Activated CD4-positive, alpha-beta T cell treated with anti-CD3 and anti-CD28 coated beads, Interleukin-2, amount 50 U/mL, for 24 hours (primary cell): ENCODE measurements at places on chromosomes 12 and 14.
A peak's percentile ranks its signal among the peaks of the same experiment; 100 is the strongest.

DNA sequence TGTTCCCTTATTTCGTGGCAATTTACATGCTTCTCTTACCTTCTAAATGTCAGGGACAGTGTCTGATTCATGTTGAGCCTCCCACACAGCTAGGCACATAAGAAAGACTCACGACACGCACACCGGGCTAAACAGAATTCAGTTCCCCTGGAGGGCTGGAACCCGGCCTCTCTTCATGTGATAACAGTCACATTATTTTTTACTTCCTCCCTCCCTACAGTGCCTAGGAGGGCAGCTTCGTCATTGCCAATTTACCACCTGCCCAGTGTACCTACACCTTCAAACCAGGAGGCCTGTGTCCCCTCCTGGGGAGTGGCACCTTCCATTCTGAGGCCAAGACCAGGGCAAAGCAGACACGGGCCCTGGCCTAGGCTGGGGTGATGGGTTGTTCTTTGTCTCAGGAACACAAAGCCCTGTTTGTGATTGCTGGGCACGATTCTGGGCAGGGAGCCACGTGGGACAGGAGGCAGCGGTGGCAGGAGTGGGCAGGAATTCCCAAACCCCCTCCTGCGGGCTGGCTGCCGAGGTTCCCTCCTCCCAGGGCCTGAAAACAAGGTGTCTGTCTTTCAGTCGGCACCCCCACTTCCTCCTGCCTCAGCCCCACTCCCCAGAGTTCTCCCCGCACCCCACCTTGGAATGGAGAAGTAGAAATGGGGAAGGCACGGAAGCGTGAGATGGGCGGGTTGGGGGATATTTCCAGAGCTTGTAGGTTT is 6.8 kb upstream of the RASAL1 start:
- no peak for DNase-seq

DNA sequence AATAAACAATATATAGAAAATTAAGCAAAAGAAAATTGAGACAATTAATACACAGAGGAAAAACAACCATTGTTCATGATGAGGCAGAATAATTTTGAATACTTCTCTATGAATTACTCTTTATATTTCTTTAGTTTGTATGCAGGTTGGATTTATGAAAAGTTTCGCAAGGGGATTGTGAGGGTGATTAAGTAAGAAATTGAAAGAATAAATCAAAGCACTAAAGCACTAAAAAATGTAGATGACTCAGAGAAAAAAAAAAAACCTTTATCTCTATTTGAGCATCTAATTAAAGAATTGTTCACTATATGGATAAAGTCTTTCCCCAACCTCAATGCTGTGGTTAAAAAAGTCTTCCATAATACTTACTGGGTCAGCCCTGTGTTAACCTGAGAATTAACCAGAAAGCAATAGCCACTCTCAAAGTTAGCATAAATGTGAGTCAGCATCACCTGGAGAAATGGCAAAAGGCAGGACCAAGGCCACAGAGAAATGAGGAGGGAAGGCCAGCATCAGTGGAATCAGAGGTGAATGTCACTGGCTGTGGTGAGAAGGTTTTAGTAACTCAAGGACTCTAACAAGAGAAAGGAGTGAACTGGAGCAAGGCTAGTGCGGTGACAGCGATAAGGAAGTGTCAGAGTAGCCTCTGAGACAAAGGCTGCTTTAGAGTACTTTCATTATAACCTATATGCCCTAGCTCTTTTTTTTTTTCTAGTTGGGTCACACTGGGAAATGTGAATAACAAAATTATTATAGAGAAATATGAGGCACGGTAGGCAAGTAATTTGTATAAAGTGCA is 310.4 kb downstream of the KCNC2 start:
- DNase-seq: no peak

DNA sequence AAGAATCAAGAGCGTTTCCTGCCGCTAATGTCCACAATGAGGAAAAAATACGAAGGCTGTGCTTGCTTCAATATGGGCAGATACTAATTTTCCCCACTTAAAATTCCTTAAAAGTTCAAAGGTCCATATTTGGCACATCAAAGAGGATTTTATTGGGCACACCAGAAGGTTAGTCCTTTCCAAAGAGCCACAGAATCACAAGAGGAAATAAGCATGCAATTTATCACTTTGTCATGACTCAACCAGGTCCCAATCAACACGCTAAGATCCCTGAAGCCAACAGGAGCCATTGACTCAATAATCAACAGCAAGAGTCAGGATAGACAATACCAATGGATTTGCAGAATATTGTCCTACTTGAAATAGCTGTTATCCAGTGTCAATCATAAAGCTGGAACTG is 80.6 kb downstream of the MAP1LC3B2 start:
- no peak for DNase-seq

- DNase-seq: no peak
Measured at GRCh38 chr14:88986146-88986841, 161.8 kb downstream of the TTC8 start.

DNA sequence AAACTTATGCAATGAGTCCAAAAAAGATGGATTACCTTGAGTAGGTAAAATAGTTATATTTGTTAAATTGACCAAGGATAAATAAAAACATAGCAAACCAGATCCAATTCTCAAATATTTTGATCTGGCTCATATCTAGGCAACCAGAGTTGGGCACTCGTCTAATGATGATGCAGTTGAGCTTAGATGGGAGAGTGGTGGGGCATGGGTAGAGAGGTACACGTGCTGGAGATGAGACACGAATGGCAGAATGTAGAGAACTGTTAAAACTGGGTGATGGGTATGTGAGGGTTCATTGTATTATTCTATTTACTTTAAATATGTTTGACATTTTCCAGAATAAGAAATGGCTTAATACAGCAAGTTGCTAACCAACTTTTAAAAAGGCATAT is 7.6 kb upstream of the RNF34 start:
- DNase-seq: no peak

GRCh38 chr12:88552610-88553079 is 27.6 kb downstream of the KITLG start:
- no peak for DNase-seq

DNA sequence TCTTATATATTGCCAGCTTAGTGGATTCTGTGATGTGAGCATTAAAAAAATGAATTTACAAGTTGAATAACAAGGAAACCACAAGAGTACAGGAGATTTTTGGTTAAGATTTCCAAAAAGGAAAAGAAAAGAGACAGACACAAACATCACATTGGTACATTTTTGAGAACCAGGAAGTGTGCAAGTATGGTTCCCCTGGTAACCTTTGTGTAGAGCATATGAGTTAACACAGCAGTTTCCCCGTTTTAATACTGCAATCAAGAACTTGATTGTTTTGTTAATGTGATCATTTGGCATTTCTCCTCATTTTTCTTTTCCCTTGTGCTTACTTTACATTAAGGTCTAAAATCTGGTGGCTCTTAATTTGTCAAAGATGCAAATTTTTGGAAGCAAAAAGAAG is 490.4 kb upstream of the ATP2B1 start:
- DNase-seq: no peak

- DNase-seq: no peak
Measured at GRCh38 chr12:52370926-52371608, 3.8 kb upstream of the KRT85 start.

DNA sequence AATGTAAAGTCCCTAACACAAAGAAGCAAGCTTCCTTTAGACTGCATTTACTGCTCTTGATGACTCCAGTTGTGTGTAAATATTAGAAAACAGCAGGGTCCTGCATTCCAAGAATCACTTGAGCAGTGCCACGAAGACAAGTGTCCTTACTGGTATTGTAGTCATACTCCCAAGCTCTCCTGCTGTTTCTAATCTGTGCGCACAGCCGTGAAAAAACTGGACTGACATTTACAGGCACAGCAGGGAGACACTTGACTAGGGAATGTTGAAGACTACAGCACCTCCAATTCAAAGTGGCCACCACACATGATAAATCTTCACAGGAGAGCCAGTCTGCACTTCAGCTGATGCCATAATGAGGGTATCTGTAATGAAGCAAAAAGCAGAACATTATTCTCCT is 91.4 kb downstream of the VRK1 start:
- DNase-seq: no peak

GRCh38 chr14:43548368-43548767 is 958.7 kb downstream of the FSCB start:
- DNase-seq: no peak

- DNase-seq: no peak
Measured at GRCh38 chr12:49984476-49985359, 12.0 kb downstream of the AQP6 start.

GRCh38 chr14:51548187-51548586 is 103.5 kb upstream of the FRMD6 start:
- no peak for DNase-seq

GRCh38 chr12:110647631-110648040 is 33.7 kb downstream of the TCTN1 start:
- no peak for DNase-seq

GRCh38 chr14:52069307-52070050 is 620 bp upstream of the NID2 start:
- peak; percentile 3 for DNase-seq

DNA sequence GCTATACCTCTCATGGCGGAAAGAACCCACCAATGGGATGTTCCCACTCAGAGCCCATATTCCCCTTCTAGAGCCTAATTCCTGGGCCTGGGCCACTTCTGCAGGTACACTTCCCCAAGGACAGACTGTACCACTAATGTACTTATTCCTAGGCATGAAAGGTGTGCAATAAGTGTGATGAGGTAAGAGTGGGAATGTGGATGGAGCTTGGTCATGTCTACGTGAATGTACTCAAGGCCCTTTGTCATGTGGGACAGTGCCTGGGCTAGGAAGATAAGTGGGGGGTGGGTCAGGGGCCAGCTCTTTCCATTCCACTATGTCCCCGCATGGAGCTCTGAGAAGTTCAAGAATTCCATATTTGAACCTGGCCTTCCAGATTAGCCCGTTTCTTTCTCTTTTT is 63.4 kb upstream of the FUT8 start:
- DNase-seq: no peak

- no peak for DNase-seq
Measured at GRCh38 chr14:74141703-74142102, 56.9 kb downstream of the LIN52 start.

DNA sequence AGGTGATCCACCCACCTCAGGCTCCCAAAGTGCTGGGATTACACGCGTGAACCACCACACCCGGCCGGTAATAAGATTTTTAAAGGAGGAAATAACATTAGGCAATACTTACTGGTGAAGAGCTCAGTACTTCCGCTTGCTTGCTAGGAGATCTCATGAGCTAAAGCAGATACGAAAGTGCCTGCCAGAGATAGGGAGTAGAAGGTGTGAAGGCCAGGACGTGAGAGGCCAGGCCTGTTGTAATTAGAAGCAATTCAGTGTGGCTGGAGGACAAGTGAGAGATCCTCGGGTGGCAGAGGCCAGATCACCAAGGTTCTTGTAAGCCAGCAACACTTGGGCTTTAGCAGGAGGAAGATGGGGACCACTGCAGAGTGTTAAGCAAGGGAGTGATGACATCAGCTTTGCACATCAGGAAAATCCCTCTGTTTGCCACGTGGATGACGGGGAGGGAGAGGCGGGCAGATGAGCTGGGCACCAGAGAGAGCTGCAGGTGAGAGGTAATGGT is 7.6 kb downstream of the TECPR2 start:
- no peak for DNase-seq

- DNase-seq: no peak
Measured at GRCh38 chr12:71947645-71948105, 9.0 kb downstream of the TPH2 start.

GRCh38 chr12:85866986-85867776 is 6.9 kb upstream of the NTS start:
- DNase-seq: no peak

GRCh38 chr12:95641299-95641952 is 90.2 kb upstream of the USP44 start:
- DNase-seq: no peak

DNA sequence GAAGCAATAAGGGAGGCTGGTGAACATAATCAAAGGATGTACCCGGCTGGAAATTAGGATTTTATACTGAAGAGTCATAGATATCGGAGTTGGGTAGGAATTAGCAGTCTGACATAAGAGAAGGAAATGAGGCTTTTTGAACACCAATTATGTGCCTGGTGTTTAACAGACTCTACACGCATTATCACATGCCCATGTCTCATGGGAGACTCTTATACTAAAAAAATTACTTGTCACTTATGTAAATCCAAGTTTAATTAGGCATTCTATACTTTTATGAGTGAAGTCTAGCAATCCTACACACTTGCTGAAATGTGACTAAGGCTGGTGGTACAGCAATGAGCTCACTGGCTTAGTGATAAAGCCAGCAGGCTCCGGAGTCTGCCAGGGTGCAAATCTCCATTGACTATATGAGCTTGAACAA is 93.5 kb downstream of the NUAK1 start:
- no peak for DNase-seq

GRCh38 chr12:67698672-67699581 is 50.4 kb downstream of the DYRK2 start:
- DNase-seq: peak; percentile 6

GRCh38 chr12:79959484-79959883 is 24.6 kb upstream of the PPP1R12A start:
- no peak for DNase-seq

DNA sequence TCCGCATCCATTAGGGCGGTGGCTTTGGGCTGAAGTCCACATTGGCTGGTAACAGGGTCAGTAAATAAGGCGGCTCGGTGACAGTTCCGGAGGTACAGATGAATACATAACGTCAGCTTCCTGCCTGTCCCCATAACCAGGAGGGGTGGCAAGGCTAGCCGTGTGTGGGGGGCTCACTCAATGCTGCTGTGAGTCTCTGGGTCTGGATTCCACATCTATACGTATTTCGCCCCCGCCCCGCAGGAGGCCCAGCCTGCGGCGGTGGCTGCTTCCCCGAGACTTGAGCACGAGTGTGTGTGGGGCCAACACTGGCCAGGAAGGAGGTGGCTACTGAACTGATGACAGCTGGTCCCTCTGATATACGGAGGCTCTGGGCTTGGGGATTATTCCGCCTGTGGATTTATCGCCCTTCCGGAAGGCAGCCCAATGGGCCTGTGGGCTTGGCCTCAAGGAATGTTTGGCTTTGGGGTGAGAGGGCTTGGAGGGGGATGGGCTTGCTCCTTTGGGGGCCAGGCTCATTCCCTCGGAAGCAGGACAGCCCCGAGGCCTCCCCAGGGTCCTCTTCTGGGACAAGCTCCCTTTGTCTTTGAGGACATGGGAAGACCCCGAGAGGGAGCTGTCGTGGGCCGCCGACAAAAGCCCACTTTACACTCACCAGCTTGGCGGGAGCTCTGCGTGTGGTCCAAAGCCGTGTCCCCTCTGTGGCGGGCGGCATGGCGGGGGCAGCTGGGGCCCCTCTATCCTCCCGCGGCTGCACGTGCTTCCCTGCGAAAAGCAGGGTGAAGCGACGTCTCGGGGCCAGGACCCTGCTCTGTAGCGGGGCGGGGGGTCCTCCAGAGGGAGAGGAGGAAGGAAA is 82.1 kb downstream of the KIF26A start:
- DNase-seq: no peak

DNA sequence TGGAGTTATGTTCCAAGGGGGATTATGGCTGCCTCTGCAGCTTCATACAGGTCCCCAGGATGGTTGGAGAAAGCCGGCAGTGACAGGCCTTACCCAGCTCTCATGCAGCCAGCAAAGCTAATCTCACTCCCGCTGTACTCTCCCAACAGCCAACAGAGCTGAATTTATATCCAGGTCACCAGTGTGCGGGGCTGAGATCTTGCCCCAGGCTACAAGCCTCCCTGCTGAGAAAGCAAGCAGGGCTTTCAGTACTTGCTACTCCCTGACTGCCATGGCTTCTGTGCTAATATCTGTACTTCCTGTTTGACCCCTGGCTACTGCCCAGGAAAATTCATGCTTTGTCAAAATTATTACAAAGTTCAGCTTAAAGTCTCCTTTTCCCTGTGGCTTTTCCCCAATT is 92.9 kb downstream of the ATP23 start:
- no peak for DNase-seq
